ENCODE measurements at places on chromosomes 12 and 14. TPM values are rescaled to one million over a fixed set of nuclear protein-coding genes. Genes with fewer than 3 reads are reported as not detected.

PLA2G1B gene
- total RNA-seq: 0.17 TPM

OR6C2 gene
- total RNA-seq: not detected

SRRM4 gene
- total RNA-seq: not detected

GPD1 gene
- total RNA-seq: not detected

All from bronchial smooth muscle cell (primary cell).